ENCODE measurements at places on chromosomes 1 and 21.

- DNase-seq = peak; percentile 65
Measured at GRCh38 chr1:185238447-185238846, 78.6 kb downstream of the IVNS1ABP start.

DNA sequence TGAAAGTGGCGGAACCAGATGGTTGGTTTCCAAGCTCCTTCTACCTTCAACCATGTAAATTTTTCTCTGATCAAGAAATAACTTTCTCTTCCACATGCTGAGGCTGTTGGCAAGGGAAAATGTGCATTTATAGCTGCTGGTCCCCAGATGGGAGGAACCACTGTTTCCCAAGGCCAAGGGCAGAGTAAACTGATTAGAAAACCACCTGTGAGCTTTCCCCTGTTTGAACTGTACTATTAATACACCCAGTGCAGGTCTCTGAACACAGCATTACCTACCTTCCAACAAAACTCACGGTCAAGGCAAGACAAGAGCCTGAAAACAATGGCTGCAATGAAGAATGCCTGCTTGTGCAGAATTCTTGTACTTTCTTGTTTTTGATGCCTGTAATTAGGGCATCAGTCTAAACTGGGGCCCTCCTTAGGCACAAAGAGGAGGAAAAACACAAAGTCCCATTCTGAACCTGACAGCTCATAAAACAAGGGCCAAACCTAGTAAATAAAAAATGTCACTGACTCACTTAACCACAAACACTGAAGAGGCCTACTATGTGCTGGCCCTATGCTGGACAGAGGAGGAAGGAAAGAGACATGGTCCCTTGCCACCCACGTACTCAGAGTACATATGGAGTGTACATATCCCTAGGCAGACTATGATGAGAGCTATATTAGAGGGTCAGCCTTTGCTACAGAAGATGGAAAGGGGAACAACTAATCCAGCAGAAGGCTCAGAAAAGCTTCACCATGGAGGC, 2.6 kb downstream of the MKNK1 start:
- DNase-seq = no peak

- peak; percentile 73 for DNase-seq
Measured at GRCh38 chr1:228646717-228647522, 88.4 kb upstream of the RHOU start.

GRCh38 chr1:39787468-39787867, 1.2 kb downstream of the BMP8B start:
- no peak for DNase-seq

DNA sequence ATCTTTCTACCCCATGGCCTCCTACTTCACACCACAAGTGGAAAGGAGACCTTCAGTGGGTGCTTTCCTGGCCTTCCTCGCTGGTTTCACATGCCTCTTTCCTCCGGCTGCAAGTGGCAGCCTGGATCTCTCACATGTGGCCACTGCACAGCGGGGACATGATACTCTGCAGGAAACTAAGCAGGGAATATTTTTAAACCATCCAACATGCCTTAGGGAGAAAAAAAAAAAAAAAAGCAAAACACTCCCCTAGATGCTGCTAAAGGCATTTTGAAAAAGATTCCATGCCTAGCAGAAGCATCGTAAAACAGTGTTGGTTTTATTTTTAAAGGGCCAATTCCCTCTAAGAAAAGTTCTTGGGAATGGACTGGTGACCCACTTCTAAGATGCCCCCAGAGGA, 12.2 kb upstream of the GJA5 start:
- no peak for DNase-seq

DNA sequence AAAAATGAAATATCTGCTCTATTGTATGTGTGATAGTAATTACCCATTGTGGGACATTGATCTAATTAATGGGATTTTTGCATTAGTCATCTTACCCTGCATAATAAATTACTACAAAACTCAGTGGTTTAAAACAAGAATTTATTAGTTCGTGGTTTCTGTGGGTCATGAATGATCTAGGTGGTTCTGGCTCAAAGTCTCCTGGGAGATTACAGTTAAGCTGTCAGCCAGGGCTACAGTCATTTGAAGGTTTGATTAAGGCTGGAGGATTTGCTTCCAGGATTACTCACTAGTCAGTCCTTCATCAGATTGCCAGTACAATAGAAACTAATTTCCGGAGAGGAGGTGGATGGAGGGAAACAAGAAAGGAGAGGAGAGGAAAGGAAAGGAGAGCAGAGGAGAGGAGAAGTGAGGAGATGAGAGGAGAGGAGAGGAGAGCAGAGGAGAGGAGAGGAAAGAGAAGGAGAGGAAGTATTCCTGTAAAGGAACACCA, 60.4 kb upstream of the TNFSF4 start:
- DNase-seq = peak; percentile 84

DNA sequence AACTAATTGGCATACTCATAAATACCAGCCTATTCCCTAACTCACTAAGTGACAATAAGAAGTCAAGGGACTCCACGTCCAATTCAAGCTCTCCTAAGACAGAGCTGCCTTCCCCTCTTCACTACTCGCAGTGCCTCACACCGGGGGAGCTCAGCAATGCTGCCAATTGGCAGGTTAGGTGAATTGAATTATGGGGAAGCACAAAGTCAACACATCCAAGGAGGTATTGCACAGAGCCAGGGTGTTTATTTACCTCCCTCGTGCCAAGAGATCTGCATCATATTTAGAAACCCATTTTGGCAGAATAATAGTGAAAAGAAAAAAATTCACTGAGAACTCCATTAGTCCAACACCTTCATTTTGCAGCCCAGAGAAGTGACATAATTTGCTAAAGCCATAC, 20.4 kb upstream of the TNR start:
- DNase-seq = no peak

DNA sequence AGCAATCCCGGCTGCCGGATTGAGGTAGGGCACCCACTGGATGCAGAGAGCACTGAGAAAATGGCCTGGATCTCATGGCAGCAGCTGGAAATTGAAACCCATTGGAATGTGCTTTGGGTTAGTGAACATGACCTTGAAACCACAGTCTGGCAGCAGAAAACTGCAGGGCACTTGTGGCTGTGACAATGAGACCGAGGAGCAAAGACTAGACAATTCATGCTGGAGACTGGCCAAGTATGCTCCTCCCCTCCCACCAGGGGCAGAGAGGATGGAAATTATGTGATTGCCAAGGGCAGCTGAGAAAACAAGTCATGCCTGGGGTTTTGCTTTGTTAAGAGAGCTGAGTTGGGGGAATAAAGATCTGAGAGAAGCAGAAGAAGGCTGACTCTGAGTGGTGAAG, 60.7 kb downstream of the ZNF697 start:
- DNase-seq = no peak

DNA sequence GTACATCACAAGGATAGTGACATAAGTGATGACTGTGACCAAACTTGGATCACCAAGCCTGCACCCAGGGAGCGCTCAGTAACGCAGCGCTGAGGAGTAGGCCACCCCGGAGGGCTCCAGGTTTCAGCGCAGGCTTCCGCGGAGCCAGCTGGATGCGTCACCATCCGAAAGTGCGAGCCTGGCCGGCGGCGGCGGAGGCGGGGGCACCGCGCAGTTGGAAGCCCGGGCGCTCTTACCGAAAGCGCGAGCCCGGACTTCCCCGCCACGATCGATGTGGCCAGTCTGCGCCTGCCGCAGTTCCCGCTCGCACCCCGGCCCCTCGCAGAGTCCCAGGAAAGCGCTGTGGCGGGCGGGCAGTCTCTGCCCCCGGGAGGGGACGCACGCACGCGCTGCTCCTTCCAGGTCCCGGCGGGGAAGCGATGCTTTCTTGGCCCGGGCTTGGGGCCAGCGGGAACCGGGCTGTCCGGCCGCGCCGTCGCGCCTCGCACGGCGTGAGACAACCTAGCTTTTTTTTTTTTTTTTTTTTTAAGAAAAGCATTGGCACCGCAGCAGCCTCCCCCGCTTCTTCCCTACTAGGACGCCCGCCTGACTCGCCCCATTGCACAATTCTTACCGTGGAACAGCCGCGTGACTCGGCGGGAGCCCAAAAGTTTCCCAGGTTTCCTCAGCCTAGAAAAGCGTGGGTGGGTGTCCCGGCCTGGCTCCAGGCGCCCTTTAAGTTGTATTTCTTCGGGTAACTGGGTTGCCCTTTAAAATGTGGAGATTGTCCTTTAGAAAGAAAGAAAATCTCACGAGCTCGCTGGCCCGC, 36.4 kb upstream of the JAK1 start:
- DNase-seq = peak; percentile 85

- DNase-seq = peak; percentile 59
Measured at GRCh38 chr1:37822906-37823815, 15.2 kb upstream of the YRDC start.

GRCh38 chr1:29033829-29034466, 89.8 kb downstream of the TMEM200B start:
- DNase-seq = peak; percentile 64

DNA sequence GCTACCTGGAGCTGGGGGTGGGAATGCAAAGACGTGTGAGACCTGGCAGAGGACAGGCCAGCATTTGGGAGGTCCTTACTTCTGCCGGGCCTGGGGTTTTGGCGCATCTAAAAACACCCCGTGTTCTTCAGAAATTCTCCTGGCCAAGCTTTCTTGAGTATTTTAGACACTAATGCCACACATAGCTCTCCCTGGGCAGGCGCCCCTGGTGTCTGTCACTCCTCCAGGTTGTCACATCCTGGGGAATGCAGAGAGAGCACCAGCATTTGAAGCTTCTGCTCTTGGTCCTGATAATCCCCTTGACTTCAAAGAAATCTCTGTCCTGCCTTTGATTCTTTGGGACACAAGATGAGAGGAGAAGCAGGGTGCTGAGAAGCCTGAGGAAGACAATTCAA, 6.0 kb downstream of the CAPN9 start:
- no peak for DNase-seq

GRCh38 chr1:183842795-183843144, 37.9 kb downstream of the RGL1 start:
- no peak for DNase-seq

GRCh38 chr1:29152046-29152805, 28.5 kb upstream of the TMEM200B start:
- DNase-seq = no peak

DNA sequence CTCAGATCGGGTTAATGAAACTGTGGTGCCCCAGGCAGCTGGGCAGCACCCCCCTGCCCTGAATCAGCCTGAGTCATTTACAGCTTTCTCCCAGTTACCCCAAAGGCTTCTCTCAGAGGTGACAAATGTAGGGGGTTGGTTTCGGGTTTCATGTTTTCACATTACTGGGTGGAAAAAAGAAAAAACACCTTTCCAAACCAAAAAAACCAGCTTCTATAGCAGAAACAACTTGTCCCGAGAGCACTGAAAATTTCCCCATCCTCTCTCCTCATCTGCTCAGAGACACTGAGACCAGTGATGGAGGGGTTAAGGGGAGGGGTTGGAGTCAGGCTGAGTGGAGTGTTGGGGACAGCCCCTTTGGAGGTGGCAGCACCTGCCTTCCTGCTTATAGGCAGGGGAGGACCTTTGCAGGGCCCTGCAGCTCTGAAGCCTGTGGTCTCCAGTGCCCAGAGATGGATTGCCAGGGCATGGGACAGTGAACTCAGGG, 15.6 kb downstream of the UTP11 start:
- peak; percentile 67 for DNase-seq

DNA sequence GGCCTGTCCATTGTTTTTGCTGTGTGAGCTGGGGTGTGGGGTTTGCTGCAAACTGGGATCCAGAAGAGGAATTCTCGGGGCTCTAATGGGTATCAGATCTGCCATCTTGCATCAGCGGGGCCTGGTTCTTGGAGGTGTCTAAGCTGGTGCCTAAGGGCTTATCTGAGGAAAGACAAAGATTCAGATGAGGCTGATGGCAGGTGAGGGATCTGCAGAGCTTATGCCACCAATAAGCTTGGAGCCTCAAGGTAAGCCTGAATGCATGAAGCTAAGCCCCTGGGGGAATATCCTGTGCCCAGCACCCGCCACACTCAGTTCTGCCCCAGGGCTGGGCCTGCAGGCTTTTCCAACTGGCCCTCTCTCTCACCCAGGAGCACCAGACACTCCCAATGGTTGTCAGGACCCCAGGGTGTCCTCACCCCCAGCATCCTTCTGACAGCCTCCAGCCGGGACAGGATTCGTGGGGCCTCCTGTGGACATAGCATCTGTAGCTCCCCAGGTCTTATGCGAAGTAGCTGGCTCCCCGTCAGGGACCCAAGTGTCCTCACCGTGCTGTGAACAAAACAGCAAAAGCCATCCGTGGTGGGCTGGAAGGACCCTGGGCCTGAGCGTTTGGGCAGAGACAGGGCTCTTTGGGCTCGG, 9.5 kb upstream of the GSTM3 start:
- DNase-seq = no peak

DNA sequence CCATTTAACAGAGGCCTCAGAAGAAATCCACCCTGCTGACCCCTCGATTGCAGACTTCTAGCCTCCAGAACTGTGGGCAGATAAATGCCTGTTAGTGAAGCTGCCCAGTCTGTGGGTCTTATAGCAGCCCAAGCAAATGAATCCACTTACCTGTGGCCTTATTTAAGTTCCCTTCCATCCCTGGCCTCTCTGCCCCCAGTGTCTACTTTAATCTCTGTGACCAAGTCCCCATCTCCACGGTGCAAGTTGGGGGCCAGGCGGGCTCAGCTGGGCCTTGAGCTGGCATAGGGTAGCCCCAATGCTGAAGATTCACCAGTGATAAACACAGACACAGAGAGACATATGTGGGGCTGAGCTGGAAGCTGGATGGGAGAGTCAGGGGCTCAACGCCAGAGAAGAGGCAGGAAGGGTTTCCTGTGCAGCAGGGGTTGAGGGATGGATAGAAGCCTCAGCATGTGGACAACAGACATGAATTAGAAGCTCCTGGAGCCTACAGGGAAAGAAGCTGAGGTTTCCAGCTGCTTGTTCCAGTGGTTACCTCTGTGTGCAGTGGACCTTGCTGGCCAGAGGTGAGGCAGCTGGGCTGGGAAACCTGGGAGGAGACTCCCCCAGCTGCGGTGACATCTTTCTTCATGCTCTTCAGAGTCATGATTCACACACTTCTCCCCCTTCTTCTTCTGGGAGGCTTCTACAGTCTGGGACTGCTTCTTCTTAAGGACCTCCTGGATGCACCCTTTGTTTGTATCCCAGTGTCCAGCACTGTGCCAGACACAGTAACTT, 13.4 kb upstream of the B3GALT5 start:
- DNase-seq = no peak

GRCh38 chr1:223298701-223299100, 65.3 kb downstream of the SUSD4 start:
- DNase-seq = peak; percentile 74
